ENCODE measurements at places on chromosomes 7 and 10. TPM values are rescaled to one million over a fixed set of nuclear protein-coding genes. Genes with fewer than 3 reads are reported as not detected.

The INHBA gene
- not detected for polyA plus RNA-seq

The ARID5B gene
- 154 TPM for polyA plus RNA-seq

The JAKMIP3 gene
- not detected for polyA plus RNA-seq

The OR2A12 gene
- polyA plus RNA-seq: not detected

The DPP6 gene
- not detected for polyA plus RNA-seq

The COL13A1 gene
- not detected for polyA plus RNA-seq

Measured in IgD-negative memory B cell (primary cell).